ENCODE measurements at places on chromosomes 3 and 15. TPM values are rescaled to one million over a fixed set of nuclear protein-coding genes. Genes with fewer than 3 reads are reported as not detected.
A peak's percentile ranks its signal among the peaks of the same experiment; 100 is the strongest.

The TRIM42 gene
- total RNA-seq, result not detected

The ACTL6A gene
- total RNA-seq, result 56.8 TPM

The C2CD4A gene
- 0.13 TPM for total RNA-seq

The FGF7 gene
- total RNA-seq, result 13.0 TPM

The CP gene
- 22.3 TPM for total RNA-seq

The CDC25A gene
- total RNA-seq, result 7.9 TPM

The KIF15 gene
- 4.1 TPM for total RNA-seq

DNA sequence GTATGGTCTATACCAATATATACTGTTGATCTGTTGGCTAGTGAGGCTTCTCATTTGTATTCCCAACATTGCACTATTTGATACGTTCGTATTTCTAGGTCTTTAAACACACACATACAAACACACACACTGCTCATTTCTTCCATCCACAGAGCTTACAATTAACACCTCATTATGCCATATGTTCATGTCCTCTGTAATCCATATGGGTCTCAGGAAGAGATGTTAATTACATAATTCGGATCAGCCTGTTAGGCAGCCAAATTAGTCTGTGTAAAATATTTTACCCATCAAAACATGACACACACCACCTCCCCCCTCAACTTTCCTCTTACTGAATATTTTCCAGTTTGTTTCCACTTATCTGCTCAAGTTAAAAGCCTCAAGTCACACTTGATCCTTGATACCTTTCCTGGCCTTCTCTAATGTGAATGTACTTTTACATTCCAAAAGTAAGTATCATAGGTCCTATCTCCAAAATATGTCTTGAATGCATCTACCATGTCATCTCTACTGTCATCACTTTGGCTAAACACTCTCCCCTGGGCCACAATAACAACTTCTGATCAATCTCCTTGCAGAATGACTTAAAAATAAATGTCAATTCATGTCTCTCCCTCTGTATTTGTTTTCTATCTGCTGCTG is 28.2 kb downstream of the EOGT start:
- H3K27ac ChIP-seq, result no peak overlapping the region
- no peaks in the 10 kb centered on the region for H3K36me3 ChIP-seq
- no peaks in the 10 kb centered on the region for H3K27me3 ChIP-seq
- no peak overlapping the region for H3K4me3 ChIP-seq
- no peak for DNase-seq
- no peaks in the 10 kb centered on the region for H3K4me1 ChIP-seq

DNA sequence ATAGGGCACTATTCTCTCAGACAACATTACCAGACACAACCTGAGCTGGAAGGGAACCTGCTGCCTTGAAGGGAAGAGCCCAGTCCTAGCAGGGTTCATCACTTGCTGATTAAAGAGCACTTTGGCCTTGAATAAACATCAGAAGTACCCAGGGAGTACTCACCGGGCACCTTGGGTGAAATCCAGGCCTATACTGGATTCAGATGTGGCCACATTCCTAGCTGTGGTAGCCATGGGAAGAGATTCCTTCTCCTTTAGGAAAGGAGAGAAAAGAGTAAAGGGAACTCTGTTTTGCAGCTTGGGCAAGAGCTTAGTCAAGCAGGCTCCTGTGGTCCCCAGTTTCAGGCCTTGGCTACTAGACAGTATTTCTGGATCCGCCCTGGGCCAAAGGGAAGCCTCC is 195.0 kb downstream of the SPATA16 start:
- no peaks in the 10 kb centered on the region for H3K4me1 ChIP-seq
- no peaks in the 10 kb centered on the region for H3K27me3 ChIP-seq
- DNase-seq, result no peak

GRCh38 chr15:67506775-67507747 is 13.9 kb upstream of the C15orf61 start:
- no peaks in the 10 kb centered on the region for H3K4me1 ChIP-seq
- H3K4me3 ChIP-seq, result no peak overlapping the region
- DNase-seq, result no peak
- H3K36me3 ChIP-seq, result no peaks in the 10 kb centered on the region
- no peak overlapping the region for H3K27ac ChIP-seq

- H3K27me3 ChIP-seq, result no peaks in the 10 kb centered on the region
- no peaks in the 10 kb centered on the region for H3K36me3 ChIP-seq
- no peak for DNase-seq
These were observed 4.8 kb downstream of the PLCB2 start for GRCh38 chr15:40302981-40303380.

GRCh38 chr15:59249816-59250215 is 43.2 kb downstream of the LDHAL6B start:
- H3K4me1 ChIP-seq, result no peaks in the 10 kb centered on the region
- H3K36me3 ChIP-seq, result no peaks in the 10 kb centered on the region
- H3K4me3 ChIP-seq, result no peak overlapping the region
- H3K27me3 ChIP-seq, result no peaks in the 10 kb centered on the region
- no peak for DNase-seq

DNA sequence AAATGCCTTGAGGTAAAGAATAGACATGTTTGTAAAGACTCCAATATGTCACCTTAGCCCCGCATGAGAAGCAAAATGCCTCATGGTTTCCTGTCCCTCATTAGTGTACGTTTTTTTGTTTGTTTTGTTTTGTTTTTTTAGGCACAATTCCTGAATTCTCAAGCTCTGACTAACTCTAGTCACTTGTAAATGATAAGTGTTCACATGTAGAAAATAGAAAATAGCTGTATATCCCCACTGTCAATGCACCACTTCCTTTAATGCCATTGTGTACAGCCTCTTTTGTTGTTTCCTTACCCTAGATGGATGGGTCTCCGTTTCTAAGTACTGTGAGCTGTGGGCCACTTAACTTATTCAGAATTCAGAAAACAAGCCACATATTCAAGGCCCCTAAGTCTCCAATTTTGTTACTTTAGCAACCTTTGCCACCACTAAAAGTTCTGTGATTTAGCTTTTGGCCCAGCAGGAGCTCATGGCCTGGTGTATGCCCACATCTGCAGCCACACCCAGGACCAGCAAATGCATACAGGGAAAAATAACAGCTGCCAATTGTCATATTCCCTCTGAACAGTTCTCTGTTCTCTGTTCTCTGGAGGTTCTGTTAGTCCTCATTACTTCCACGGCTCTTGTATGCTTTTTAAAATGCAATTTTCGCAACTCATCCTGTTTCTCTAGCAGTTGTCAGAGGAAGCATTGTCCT is 655.5 kb downstream of the GBE1 start:
- H3K36me3 ChIP-seq, result no peaks in the 10 kb centered on the region
- DNase-seq, result no peak
- no peaks in the 10 kb centered on the region for H3K4me1 ChIP-seq
- no peaks in the 10 kb centered on the region for H3K27me3 ChIP-seq
- no peak overlapping the region for H3K4me3 ChIP-seq

GRCh38 chr3:175885231-175885766 is 1026.2 kb downstream of the NAALADL2 start:
- no peak for DNase-seq
- no peaks in the 10 kb centered on the region for H3K27me3 ChIP-seq
- H3K36me3 ChIP-seq, result no peaks in the 10 kb centered on the region
- H3K4me1 ChIP-seq, result no peaks in the 10 kb centered on the region
- no peak overlapping the region for H3K27ac ChIP-seq
- H3K4me3 ChIP-seq, result no peak overlapping the region

DNA sequence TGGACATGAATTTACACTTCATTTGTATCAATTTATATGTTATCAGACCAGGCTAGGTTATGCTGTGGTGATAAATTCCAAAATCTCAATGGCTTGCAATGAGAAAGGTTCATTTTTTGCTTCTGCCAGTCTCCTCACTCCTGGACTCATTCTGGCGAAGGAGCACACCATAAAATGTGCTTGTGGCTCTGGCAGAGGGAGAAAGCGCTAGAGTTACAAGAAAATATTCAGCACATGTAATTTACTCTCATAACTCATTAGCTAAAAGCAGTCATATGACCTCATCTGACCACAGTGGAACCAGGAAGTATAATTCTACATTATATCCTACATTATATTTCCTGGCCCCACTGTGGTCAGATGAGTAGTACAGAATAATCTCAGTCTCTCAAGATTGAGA is 193.8 kb downstream of the BCHE start:
- H3K27me3 ChIP-seq, result no peaks in the 10 kb centered on the region
- no peak overlapping the region for H3K4me3 ChIP-seq
- no peak for DNase-seq
- H3K4me1 ChIP-seq, result no peaks in the 10 kb centered on the region
- H3K36me3 ChIP-seq, result no peaks in the 10 kb centered on the region

- no peak overlapping the region for H3K4me3 ChIP-seq
- H3K36me3 ChIP-seq, result no peaks in the 10 kb centered on the region
- H3K4me1 ChIP-seq, result peaks cover 10% of the 10 kb centered on the region
- H3K27me3 ChIP-seq, result no peaks in the 10 kb centered on the region
- no peak for DNase-seq
These were observed 13.3 kb upstream of the DCLK3 start for GRCh38 chr3:36777424-36778218.

DNA sequence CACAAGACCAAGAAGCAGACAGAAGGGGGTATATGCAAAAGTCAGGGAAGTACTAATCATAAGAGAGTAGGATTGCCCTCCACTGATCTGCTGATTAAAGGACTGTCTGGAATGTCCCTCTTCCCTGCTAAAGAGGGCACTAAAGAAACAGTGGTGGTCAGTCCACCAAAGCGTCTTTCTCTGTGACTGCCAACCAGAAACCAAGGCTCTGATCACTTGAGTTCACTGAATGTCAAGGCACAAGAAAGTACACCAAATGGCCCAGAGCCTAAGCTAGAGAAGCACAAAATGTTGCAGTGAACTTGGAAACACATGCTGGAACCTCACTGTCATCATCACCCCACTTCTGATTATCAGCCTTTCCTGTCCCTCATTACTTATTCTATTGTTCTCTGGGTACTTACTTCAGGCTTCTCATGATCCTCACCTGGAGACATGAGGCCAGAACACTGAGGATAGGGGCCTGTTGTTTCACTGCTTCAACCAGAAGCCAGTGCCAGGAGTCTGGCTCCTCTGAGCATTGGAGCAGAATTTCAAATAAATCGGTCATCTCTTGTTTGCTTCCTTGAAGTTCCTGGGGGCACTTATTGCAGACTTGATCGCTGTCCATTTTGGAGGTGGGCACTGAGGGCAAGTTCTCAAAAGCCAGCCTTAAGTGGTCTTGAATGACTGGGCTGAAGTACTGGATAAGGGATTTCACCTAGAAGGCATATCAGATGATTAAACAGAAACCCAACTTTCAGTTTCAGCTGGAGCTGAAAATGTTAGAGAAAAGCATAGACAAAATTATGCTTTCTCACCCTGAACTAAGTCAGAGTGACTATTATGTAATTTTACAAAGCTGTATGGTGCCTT is 58.9 kb downstream of the EIF3J start:
- no peak overlapping the region for H3K27ac ChIP-seq
- DNase-seq, result no peak
- H3K27me3 ChIP-seq, result no peaks in the 10 kb centered on the region
- H3K36me3 ChIP-seq, result no peaks in the 10 kb centered on the region

DNA sequence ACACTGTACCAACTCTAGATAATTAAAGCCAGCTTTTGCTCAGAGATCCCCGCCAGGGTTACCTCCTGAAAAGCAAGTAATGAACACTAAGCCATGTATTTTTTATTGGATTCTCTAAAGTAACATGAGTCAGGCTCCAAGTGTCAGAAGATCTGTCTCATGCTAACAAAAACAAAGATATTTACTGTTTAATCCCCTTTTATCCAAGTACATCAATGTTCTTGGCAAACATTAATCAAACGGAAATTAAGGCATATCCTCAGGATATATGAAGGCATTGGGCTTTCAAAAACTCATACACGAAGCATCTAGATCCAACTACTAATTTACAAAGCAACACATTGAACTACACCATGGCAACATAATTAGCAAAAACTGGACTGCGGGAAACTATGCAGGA is 37.2 kb downstream of the MYO5A start:
- peak overlapping the region; percentile 25 for H3K27ac ChIP-seq
- no peak for DNase-seq
- peaks cover 4% of the 10 kb centered on the region for H3K4me1 ChIP-seq
- no peaks in the 10 kb centered on the region for H3K36me3 ChIP-seq
- no peaks in the 10 kb centered on the region for H3K27me3 ChIP-seq

- no peak overlapping the region for H3K27ac ChIP-seq
- no peak overlapping the region for H3K4me3 ChIP-seq
- H3K36me3 ChIP-seq, result no peaks in the 10 kb centered on the region
- no peaks in the 10 kb centered on the region for H3K4me1 ChIP-seq
- no peak for DNase-seq
These were observed 146.9 kb downstream of the CHST2 start for GRCh38 chr3:143266511-143266910.

DNA sequence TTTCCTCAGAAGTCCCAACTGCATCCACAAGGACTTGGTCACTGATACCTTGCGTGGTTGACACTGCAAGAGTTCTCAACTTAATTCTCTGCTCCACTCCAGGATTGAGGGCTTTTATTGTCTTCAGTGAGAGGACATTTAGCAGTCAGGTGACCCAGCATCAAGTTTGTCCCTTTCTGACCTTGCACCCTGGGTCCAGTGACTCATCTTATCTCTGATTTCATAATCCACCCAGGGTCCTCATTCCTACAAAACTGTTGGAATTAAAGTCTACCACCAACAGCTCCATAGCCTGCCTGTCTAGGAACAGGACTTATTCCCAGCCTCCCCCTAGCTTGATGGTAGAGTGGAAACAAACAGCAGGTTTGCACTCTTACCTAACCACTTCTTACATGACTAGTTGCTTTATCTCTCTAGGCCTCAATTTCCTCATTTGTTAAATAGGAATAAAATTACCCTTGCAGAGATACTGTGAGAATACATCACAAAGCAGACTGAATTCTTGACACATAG is 151.3 kb upstream of the LPP start:
- peak; percentile 44 for DNase-seq
- no peaks in the 10 kb centered on the region for H3K27me3 ChIP-seq
- H3K36me3 ChIP-seq, result no peaks in the 10 kb centered on the region
- H3K4me3 ChIP-seq, result no peak overlapping the region

DNA sequence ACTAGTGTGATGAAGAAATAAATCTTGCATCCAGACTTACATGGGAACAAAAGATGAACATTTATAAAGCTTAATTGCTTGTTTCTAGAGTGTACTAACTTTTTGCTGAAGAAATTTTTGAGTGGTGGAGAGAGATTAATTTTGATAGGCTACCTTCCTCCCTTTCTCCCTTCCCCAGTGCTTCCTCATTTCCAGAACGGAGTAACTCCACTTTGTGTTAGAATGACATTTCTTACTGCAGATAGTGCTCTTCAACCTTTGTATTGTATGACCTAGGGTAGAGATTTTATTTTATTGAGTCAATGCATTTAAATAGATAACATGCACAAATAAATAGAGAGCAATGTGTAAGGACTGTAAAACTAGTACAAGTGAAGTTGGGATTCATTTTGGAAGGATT is 1.9 kb downstream of the ATP1B3 start:
- H3K4me3 ChIP-seq, result peak overlapping the region; percentile 68
- no peaks in the 10 kb centered on the region for H3K27me3 ChIP-seq
- DNase-seq, result no peak
- H3K36me3 ChIP-seq, result no peaks in the 10 kb centered on the region
- H3K4me1 ChIP-seq, result peaks cover 4% of the 10 kb centered on the region
